NCI-H2081 treated with DMSO at 0.1 percent for 48 hours (cell line): ENCODE measurements at places on chromosomes 1 and 21.

DNA sequence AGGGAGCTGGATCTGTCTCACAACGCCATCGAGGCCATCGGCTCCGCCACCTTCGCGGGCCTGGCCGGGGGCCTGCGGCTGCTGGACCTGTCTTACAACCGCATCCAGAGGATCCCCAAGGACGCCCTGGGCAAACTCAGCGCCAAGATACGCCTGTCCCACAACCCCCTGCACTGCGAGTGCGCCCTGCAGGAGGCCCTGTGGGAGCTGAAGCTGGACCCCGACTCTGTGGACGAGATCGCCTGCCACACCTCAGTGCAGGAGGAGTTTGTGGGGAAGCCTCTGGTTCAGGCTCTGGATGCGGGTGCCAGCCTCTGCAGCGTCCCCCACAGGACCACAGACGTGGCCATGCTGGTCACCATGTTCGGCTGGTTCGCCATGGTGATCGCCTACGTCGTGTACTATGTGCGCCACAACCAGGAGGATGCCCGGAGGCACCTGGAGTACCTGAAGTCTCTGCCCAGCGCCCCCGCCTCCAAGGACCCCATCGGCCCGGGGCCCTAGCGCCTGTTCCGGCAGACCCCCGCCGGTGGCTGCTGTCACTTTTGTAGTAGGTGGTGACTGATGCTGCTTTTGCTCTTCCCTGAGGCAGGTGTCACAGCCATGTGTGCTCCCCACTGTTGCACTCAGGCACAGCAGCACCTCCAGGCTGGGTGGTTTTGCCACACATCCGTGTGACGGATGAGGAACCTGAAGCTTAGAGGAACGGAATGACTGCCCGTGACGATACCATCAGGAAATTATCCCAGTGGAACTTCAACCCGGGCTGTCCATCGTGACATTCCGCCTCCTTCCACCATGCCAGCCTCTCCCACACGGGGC is 1.8 kb downstream of the LRRC3 start:
- no peak for DNase-seq

- no peak for DNase-seq
Observed at GRCh38 chr1:232153652-232154051, 476.3 kb downstream of the SIPA1L2 start.

- DNase-seq = no peak
Observed at GRCh38 chr1:13701271-13701640, 1.3 kb downstream of the PRDM2 start.

GRCh38 chr1:38891753-38892152 is 10.4 kb upstream of the GJA9 start:
- DNase-seq = no peak

DNA sequence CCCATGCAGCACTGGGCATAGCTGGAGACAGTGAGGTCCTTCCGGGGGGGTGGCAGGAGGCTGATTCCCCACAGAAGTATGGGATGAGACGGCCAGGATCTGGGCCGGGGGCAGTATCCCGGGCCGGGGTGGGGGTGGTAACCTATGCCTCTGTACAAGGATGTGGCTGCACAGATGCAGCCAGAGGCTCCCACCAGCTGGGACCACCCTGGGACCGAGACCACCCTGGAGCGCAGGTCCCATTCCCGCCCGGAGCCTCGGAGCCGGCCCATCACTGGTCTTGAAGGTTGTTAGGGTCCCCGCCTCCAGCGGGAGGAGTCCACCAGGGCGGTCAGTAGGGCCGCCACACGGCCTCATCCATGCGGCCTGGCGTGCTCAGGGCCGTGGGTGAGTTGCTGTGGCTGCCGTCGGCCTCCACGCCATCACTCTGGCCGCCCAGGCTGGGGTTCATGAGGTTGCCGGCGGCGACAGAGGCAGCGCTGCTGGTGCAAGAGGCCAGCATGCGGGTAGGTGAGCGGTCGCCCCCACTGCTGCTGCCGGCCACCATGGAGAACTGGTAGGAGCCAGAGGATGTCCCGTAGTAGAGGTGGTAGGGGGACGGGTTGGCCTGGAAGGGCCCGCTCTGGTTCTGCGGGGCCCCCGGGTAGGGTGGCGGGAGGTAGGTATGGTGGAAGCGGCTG is 28.1 kb downstream of the RUNX3 start:
- no peak for DNase-seq

- DNase-seq = no peak
Observed at GRCh38 chr1:151661751-151662150, 49.9 kb downstream of the SNX27 start.

DNA sequence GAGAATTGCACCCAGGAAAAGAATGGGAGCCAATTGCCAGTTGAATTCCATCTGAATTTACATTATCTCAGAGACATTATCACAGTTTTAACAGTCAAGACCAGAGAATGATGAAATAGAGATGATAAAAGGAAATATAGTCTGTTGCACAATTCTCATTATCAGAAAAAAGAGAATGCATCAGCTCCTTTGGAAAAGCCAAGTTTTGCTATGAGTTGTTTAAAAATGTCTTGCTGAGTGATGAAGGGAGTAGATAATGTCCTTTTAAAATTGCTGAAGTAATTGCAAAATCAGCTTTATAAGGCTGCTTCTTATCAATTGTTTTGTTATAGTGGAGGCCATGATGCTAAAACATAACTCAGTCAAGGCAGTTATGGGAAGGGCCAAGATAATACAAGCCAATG is 37.9 kb upstream of the EEIG2 start:
- DNase-seq = no peak

- DNase-seq = no peak
Observed at GRCh38 chr1:76021846-76022245, 52.7 kb upstream of the ST6GALNAC3 start.

DNA sequence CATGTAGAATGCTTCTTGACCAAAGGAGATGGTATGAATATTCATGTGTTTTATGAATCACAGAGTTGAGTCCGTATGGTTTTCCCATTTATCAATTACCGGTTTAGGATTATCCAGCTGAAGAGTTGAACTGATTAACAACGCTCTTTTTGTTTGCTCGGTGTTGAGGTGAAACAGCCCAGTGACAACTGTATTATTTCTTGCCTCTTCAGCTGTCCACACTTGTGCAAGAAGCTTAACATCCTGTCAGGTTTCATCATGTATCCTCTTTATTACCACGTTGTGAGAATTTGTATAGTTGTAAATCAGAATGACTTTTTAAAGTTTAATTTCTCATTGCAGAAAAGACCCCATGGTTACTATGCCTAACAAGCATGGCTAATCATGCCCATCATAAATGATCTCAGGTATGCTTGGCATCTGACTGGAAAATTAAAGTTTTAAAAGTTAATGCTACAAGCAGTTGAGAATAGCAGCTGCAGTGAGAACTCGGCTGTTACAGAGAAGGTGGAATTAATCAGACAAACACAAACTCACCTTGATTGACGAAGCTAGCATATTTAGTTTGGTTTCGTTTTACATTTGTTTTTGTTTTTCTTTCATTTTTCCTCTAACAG is 563.2 kb upstream of the ADGRL2 start:
- DNase-seq = no peak

GRCh38 chr1:46659307-46659870 is 8.8 kb downstream of the ATPAF1 start:
- DNase-seq = no peak

DNA sequence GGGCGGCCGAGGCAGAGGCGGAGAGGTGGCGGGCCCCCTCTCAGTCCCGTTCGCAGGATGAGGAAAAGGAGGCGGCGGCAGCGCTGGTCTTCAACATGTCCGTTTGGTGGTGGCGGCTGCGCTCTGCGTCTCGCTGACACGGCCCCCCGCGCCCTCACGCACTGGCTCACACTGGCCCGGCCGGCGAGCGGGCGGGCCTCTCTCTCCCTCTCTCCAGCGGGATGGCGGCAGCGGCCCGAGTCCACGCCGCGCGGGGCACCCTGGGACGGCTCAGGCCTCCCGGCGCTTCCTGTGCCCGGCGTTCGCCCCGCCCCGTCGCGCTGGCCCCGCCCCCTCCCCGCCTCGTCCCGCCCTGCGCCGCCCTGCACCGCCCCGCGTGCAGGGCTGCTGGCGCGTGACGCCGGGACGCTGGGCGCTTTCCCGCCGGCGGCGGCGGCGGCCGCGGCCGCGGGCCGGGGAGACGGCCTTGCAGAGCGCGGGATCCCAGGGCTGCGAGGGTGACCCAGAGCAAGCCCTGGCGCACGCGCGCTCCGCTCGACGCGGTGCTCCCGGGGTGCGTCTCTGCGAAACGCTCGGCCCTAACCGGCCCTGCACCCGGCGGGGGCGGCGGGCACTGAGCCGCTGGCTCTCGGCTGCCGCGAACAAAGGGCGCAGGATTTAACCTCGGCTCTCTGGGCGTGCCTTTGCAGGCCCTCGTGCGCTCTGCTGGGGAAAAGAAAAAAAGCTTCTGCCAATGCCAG is at the start of gene SCAF4:
Gene SCAF4, minus strand, starts transcription at position 262 of the 740 bp plus-strand sequence. CDS start 426 bp downstream, outside the sequence.
- DNase-seq = peak; percentile 19

GRCh38 chr21:36678538-36678937 is 20.4 kb upstream of the SIM2 start:
- no peak for DNase-seq

- DNase-seq = no peak
Observed at GRCh38 chr1:84996846-84997666, at the start of gene MCOLN2. TSS of gene MCOLN2 (minus strand) at chr1:84997113. CDS start at chr1:84996872, 241 bp downstream.

DNA sequence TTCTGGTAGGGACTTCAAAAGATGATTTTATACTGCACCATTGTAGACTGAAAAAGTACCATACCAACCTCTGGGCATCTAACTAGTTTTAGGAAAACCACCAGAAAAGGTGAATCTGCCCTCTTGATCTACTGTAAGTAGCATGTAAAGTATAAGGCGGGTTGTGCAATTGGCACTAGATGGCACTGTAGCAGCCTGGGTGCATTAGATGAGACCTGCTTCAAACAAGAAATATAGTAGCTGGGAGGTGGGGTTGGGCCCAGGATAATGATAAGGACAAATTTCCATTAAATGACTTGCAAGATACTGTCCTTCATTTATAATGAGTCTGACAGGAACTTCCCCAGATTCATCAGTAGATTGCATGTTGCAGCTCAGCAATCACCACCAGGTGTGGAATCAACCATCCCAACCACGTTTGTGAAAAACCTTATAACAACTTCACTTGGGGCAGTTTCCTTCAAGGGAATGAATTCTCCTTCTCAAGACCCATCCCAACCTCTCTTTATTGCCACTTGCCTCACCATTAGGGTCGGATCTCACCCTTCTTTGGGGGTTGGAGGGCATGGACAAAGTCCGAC is 37.3 kb upstream of the IL10 start:
- DNase-seq = no peak

- DNase-seq = peak; percentile 29
Observed at GRCh38 chr1:36386265-36387140, 779 bp upstream of the STK40 start.

DNA sequence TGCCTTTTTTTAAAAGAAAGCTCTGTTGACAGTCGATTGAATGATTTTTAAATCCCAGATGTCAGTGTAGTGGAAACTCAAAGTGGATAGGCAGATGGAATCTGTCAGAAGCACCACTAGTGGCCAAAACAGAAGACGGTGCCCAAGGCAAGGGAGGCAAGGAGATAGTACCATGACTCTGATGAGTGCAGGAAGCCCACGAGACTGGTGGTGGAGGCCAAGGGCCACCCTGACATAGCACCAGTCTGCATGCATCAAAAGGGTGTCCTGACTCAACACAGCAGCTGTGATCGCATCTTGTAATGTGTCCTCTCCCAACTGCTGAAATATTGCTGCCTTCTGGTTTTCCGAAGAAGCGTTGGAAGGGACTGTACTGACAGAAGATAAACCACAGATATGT is 124.1 kb upstream of the PAPPA2 start:
- DNase-seq = no peak

- no peak for DNase-seq
Observed at GRCh38 chr1:109256971-109257681, 7.8 kb downstream of the CELSR2 start.

DNA sequence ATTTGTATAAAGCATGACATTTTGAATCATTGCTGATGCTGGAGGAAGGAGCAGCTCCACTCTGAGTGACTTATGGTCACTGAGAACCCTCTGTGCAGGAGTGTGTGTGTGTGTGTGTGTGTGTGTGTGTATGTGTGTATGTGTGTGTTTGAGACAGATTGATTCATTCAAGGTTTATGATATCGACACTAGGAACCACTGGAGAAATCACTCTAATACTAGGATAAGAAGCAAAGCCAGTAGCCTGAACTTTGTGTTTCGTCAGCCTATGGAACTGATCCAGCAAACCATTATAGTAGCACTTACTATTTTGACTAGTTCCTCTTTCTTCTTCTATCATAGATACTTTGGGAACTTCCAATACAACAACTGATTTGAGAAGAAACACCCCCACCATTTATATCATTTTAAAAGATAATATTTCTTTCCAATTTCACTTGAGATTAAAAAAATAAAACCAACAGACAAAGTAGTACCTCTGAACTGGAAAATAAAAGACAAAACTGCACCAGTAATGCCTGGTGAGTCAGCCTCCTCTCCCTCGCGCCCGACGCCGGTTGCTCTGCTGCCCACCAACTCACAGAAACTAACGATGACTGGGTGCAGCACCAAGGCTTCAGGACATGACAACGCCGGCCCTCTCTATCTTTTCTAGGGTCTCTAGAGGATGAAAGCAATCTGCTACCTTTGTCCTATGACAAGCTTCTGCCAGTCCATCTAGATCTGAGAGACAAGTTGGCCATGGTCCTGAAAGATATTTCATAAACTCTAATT is 20.9 kb downstream of the SLAMF1 start:
- no peak for DNase-seq
